Activated naive CD4-positive, alpha-beta T cell treated with anti-CD3 and anti-CD28 coated beads, Interleukin-2, amount 10 ng/mL, durations not matched to agents 5 hours and 36 hours (primary cell): ENCODE measurements at places on chromosomes 3 and 15. TPM values are rescaled to one million over a fixed set of nuclear protein-coding genes. Genes with fewer than 3 reads are reported as not detected.

Gene GPR156
- not detected for total RNA-seq

Gene TTLL13
- total RNA-seq: 0.34 TPM

Gene LRTM1
- not detected for total RNA-seq

Gene FBXW12
- not detected for total RNA-seq

Gene LPP
- total RNA-seq: 60.0 TPM

Gene SAMD7
- not detected for total RNA-seq

Gene C3orf22
- not detected for total RNA-seq

Gene NOX5
- total RNA-seq: not detected
